Right ventricle myocardium superior (tissue), 1 donor: ENCODE measurements at places on chromosomes 11 and 22. TPM values are rescaled to one million over a fixed set of nuclear protein-coding genes. Genes with fewer than 3 reads are reported as not detected.

The HPX gene
- 0.35 TPM for total RNA-seq

DNA sequence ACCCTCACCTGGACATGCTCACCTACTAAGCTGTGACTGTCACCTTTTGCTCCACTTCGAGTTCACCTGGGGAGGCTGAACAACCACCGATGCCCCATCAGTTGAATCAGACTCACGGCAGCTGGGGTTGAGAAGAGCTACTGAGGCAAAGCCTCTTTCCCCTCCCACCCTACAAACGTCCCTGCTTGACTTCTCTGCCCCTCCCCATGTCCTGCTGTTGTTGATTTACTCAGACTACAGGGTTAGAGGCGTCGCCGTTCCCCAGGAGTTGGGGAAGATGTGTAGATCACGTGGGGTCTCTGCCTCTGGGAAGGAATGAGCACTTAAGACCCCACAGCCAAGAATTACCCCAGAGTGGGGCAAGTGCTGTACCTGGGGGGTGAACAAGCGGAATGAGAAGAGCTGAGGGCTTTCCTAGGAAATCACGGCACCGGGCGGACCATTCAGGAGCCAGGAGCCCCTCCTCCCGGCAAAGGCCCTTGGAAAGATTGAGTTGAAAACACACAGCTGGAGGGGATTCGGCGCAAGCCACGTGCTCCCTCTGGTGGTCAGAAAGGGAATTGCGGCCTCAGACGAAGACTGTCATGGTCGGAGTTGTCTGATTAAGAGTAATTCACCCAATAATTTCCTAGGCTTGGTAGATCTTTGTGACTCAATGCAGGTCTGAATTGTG is 7.0 kb downstream of the FXYD2 start:
- peak; percentile 88 for DNase-seq

GRCh38 chr22:48627203-48627602 is 1200.5 kb downstream of the BRD1 start:
- DNase-seq: no peak

The GDPD4 gene
- not detected for total RNA-seq

The TYR gene
- not detected for total RNA-seq

The CHRDL2 gene
- 11.1 TPM for total RNA-seq

DNA sequence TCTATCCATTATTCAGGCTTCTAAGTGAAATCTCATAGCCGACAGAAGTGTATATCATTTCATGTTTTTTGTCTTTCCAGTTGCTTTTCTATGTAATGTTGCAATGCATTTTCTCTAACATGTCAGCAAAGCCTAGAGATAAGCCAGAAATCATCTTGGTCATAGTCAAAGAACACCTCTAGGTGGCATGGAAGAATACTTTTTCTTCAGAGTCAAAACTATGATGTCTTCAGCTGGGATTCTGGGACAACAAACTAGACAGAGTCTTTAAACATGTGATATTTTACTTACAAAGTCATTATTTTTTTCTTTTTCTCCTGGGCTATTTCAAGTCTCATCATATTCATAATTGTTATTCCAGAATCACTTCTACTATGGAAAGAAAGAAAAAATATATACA is 4.4 kb downstream of the GAS2 start:
- DNase-seq: no peak

The NAV2 gene
- total RNA-seq: 10.5 TPM

- DNase-seq: no peak
Measured at GRCh38 chr11:47306484-47306844, 36.5 kb downstream of the MADD start.

DNA sequence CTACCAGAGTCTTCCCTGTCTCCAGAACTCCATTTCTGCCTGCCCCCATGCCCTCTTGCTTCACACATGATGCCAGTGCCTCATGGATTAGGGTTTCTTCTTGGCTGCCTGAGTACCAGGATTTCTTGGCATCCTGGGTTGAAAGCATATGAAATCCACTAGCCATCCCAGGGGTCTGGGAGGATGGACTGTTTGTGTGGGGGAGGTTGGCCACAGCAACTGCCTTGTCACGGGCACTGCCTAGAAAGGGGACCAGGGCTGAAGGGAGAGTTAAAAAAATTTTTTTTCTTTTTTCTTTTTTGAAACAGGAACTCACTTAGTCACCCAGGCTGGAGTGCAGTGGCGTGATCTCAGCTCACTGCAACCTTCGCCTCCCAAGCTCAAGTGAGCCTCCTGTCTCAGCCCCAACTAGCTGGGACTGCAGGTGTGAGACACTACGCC is 4.2 kb downstream of the USP35 start:
- DNase-seq: no peak

The HEPHL1 gene
- not detected for total RNA-seq

DNA sequence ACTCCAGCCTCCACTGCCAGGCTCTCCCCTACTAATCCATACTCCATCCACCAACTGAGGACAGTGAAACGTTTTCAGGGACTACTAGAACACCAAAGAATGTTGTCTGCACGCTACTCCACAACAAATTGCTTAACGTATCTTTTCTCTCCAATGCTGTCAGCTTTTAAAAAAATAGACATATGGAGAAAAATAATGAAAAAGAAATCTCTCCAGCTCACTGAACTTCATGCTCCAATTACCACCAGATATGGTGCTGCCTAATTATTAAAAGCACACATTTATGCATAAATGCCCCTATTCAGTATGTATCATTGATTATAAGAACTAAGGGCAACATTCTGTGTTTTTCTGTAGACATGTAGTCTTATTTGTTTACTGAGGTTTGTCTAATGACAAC is 672.2 kb upstream of the ANO3 start:
- DNase-seq: no peak

The ENDOD1 gene
- total RNA-seq: 10.4 TPM

GRCh38 chr11:33448461-33449130 is 191.4 kb downstream of the HIPK3 start:
- DNase-seq: no peak

DNA sequence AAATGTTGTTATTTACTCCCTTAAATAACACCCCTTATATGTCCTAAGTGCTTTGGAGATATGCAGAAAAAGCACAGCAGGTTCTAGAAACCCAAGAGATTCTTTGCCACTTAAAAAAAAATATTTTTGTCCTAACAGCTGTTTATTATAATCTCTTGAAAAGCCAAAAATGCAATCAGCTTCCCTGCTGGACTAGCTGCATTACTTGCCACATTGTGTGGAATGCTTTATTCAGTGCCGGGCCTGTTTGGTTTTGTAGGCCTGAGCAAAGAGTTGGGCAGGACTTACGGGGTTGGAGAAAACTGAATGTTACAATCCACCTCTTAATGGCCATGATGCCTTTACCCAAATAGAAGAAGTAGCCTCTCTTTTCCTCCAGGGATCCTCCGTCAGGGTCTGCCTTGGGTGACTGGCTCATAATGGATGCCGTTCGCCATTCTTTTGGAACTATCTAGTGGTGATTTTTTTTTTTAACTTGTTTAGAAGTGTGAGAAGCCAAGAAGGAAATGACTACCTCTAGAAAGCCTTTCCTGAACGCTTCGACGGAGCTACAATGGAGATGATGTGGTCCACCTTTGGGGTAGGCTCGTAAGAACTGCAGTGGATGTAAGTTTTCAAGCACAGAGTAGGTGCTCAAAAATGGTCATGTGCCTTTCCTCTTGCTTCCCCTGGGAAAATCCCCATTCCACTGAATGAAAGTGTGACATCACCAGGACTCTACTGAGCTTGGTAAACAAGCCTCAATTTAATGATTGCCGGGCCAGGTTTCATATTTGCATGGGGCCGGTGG is 241.3 kb upstream of the NCAM1 start:
- no peak for DNase-seq

GRCh38 chr11:121754598-121754997 is 301.8 kb upstream of the SORL1-AS1 start:
- DNase-seq: no peak

DNA sequence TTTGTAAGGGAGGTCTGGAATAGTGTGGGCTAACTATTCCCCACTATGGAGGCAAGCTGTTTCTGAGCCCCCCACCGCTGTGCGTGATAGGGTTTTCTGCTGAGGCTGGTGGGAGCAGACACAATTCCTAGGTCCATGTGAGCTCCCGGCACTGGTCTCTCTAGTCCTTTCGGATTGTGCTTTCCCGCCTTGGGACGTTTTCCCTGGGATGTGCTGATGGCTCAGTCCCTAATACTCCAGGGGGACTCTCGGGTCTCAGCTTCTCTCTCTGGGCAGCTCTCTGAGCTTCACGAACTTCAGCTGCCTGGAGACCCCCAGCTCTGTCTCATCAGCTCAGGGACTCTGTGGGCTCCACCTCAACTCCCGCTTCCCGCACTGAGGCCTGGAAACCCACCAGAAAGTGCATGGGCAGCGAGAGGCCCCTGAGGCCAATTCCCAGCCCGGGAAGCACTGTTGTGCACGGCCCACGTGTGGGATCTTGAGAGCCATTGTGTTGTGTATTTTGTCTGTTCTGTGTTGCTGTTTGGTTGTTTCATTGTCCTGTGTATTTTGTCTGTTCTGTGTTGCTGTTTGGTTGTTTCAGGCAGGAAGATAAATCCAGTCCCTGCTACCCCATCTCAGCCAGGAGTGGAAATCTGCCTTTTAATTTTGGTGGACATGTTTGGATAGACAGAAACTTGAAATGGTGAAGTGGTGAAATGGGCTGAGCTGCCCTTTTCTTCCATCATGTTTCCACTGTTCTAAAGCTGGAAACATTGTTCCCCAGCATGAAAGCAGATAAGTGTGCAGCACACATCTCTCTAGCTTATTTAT is 12.7 kb upstream of the TNNT3 start:
- DNase-seq: no peak

The OR10A2 gene
- total RNA-seq: not detected

GRCh38 chr11:44502506-44502905 is 63.0 kb upstream of the CD82 start:
- DNase-seq: no peak

DNA sequence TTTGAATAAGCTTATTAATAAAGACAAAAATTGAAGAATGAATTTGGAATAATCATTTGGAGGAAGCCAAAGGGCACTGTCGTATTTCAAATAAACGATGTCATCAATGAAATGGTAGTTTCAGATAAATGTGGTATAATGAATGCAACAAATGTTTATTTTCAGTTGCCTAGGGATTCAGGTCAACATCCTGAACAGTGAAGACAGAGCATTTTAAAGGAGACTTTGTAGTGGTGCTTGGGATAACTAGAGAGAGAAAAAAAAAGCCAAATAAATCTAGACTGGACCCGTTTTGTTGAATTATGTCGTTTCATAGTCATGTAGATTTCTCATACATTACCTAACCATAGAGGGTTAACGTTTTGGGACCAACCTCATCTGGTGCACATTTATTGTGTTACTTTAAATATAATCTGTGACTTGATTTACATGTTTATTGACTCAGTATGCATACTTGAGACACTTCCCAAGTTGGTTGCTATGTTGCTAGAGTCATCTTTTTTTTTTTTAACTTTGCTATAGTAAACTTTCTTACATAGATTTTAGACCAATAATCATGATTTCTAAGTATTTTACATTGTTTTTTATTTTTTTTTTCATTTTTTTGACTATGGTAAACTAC is 111.1 kb downstream of the NCAM1 start:
- DNase-seq: no peak

DNA sequence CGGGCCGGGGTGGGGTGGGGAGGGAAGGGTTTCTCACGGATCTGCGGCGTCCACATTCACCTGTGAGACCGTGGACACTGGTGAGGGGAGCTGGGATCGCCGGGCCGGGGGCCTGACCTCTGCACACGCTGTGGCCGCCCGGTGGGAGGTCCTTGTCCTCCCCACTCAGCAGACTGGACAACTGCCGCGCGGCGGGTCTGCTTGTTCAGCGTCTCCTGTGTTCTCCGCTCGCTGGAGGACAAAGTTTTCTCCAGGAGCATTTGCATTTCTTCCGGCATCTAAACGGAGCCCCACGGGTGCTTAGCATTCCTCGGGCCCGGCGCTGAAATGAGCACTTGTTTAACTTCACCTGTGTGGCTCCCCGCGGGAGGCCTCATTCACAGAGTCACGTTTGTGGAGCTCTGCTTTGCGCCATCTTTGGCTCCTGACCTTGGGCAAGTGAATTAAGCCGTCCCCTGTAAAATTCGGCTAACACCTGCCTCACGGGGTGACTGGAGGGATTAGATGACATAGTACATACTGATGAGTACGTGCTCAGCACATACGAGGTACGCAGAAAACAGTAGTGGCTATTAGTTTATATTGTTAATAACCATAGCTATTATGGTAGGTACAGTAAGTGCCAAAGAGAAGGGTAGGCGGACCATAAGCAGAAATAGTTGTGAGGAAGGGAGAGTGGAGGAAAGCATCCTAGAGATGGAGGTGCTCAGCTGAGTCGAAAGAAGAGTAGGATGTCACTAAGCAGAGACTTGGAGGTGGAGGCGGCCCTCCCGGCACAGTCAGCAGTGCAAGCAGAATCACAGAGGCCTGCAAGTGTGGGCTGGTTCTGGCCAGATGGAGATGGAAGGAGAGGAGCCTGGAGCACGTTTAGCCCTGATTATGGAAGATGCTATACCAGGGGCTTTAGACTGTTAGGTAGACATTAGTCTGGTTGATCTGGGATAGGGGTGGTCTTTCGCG is 885 bp downstream of the TRMU start:
- DNase-seq: no peak

- no peak for DNase-seq
Measured at GRCh38 chr11:66076561-66076960, 6.5 kb downstream of the PACS1 start.

The MS4A4A gene
- total RNA-seq: 15.2 TPM

- peak; percentile 19 for DNase-seq
Measured at GRCh38 chr11:17752144-17752543, 17.6 kb downstream of the KCNC1 start.

- no peak for DNase-seq
Measured at GRCh38 chr22:26579331-26579886, 10.5 kb downstream of the TPST2 start.

- peak; percentile 36 for DNase-seq
Measured at GRCh38 chr11:128208329-128209137, 378.8 kb downstream of the ETS1 start.

The ANO3 gene
- total RNA-seq: 0.05 TPM

DNA sequence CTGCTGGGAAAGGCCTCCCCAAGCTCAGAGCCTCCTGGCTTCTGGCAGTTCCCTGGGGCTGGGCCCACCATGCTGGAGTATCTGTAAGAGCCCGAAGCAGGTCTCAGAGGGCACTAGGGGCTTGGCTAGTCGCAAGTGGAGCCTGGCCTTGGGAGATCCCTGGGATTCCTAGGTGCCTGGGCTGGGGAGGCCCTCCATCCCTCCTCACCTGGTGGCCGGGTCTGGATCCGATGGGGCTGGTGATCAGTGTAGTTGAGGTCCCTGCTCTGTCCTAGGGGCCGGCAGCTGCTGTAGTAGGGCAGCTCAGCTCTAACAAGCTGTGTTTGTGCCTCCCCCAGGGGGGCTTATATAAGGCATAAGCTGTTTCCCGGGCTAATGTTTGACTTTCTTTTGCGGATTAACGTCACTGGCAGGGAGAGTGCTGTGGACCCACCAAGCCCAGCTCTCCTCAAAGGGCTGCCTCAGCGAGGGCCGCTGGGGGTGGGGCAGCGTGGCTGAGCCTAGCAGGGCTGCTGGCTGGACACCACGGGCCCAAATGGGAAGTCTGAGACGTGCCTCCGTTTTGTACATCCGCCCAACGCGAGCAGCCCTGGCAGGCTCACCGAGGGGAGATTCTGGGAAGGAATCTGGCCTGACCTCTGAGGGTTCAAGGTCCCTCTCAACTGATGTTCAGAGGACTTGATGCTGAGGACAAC is at the start of gene SLC22A8:
Gene SLC22A8, minus strand, starts transcription at position 321 of the 695 bp plus-strand sequence. CDS start 883 bp downstream, outside the sequence.
- DNase-seq: no peak

The KRTAP5-9 gene
- total RNA-seq: not detected

The MS4A15 gene
- not detected for total RNA-seq

The PATE4 gene
- total RNA-seq: not detected
